ENCODE measurements at places on chromosomes 4 and X.
A peak's percentile ranks its signal among the peaks of the same experiment; 100 is the strongest.

DNA sequence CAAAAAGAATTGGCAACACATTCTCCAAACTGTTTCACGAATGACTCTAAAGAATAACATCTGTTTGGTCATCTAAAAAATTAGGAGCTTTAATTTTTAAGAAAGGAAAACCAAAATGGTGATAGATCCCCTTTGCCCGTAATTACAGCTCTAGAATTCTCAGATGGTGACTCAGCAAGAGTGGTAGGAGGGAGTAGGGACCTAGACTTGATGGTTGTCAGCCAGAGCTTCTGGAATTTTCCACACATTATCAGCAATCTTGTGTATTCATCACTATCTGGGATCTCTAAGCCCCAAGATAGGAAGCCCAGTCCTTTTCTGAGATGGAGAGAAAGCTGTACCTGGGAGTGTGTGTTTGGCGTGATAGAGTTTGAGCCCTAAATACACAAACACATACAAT, 103.9 kb upstream of the RAB40AL start:
- DNase-seq, result no peak

DNA sequence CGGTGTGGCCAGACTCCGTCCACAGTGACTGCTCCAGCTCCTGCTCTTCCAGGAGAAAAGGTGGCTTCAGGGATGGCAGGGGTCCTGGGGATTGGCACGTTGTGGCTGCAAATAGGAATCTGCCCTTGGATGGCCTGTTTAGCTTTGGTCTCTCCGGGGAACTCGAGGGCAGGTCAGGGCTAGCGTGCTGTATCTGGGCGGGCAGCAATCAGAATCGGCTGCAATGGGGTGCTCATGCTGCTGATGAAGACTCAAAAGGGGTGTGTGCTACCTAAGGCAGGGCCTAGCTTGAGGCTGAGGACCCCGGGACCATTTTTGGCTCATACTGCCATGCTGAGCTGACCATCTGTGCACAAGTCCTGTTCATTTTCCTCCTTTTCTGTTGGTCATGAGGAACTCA, 51.3 kb downstream of the RGS12 start:
- DNase-seq, result no peak

DNA sequence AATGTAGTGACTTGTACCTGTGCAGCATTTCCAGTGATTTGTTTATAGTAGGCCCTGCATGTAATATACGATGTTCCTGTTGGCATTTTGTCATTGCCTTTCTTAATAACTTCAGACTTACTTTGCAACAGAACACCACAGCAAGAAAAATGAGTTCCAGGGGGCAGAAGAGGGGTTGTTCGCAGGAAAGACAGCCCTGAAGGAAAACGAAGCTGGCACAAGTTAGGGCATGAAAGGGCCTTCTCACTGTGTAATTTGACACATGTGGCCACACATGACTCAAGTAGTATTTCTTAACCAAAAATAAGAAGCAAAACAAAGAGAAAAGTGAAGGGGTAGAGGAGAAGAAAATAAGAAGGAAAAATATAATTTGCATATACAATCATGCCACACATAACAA, 265.8 kb upstream of the SMIM31 start:
- DNase-seq, result no peak

DNA sequence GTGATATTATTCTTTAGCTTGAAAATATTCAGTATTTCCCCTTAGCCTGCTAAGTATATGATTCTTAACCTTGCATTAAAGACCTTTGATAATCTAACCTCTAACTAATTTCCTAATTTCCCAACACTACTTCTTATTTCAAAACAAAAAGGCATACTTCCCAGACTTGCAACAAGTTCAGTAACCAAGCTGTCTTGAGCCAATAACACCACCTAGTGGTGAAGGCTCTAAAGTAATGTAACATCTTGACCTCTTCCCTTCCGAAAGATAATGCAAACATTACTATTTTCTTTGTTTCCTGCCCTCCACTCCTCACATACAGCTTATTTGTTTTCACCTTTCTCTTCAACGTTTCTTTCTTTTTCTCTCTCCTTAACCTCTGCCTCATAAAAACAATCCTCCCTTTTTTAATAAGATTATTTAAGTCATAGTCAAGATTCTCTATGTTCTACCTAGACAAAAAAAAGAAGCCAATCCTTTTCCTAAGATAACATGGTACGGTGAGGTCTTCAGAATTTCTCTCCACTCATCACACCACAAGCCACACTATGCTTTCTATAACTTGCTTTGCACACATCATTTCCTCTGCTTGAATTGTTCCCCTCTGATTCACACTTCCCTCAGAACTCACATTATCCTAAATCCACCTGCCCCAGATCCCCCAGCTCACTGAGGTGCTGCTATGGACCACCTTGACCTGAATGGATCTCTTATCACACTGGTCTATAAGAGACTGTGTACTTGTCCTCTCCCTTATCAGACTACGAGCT, 3.5 kb downstream of the FAT1 start:
- no peak for DNase-seq

DNA sequence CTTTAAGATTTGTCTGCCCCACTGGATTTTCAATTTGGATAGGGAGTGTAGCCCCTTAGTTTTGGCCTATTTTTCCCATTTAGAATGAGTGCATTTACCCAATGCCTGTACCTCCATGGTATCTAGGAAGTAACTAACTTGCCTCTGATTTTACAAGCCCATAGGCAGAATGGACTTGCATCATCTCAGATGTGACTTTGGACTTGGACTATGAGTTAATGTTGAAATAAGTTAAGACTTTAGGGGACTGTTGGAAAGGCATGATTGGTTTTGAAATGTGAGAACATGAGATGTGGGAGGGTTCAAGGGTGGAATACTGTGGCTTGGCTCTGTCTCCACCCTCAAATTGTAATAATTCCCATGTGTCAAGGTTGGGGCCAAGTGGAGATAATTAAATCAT, 2480.2 kb downstream of the PCDH7 start:
- no peak for DNase-seq

- no peak for DNase-seq
Observed at GRCh38 chrX:30283456-30284200, 25.6 kb downstream of the NR0B1 start.

DNA sequence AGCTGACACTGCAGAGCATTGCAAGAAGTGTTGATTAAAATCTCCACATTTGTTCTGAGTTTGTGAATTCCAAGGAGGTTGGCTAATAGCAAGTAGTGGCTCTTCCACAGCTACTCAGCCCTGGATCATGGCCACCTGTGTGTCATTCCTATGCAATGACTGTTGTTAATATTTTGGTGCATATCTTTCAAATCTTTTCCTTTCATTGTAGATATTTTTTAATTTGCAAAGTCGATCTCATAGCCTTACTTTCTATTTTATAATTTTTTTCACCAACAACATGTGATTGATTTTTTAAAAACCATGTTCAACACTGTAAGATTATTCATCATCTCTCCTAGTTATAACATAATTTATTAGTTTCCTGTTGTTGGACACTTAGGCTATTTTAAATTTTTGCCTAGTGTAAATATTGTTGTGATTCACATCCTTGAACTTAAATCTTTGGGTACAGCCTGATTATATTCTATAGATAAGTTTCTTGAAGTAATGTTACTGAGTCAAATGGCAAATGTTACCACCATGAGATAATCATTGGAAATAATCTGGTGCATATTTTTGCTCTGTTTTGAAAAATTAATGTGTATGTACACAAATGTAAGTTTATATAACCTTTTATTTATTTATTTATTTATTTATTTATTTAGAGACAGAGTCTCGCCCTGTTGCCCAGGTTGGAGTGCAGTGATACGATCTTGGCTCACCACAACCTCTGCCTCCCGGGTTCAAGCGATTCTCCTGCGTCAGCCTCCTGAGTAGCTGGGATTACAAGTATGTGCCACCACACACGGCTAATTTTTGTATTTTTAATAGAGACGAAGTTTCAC, 17.1 kb upstream of the ARHGAP10 start:
- DNase-seq, result no peak

DNA sequence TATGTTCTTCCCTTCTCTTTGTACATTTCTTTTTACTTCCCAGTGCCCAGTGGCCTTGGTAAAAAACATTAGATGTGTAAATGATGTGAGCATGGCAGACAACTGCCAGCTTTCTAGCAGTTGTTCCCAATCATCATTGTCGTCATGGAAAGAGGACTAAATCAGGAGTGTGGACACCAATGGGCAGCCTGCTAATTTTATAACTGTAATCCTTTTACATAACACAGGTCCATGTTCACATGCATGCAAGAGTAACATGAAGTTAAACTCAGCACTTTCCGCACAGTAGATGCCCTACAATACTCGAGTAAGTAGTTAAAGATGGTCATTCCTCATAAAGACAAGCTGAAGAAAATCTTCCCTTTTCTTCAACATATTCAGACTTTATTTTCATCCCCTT, 23.4 kb upstream of the G3BP2 start:
- no peak for DNase-seq

GRCh38 chr4:26372525-26373172, 51.8 kb downstream of the RBPJ start:
- peak; percentile 24 for DNase-seq

DNA sequence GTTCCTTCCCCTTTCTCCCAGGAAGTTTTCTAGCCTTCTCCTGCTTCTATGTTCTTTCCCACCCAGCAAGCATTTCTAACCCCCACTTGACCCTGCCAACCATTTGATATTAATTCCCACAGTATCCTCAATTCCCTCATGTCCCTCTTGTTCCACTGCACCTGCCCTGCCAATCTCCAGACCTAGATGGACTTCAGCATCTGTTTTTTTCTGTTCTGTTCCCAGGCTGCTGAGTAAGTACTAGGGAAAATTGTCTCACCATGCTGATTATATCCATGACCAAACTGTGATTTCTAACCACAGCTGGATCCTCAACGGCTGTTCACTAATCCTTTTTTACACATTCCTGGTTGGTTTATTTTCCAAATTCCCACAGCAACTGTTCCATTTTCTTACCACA, 37.7 kb downstream of the CLCN5 start:
- no peak for DNase-seq

All from stimulated activated CD8-positive, alpha-beta memory T cell treated with anti-CD3 and anti-CD28 coated beads, Interleukin-15, amount 100 ng/mL, for 4 hours (primary cell).